ENCODE measurements at places on chromosomes 11 and 22.

DNA sequence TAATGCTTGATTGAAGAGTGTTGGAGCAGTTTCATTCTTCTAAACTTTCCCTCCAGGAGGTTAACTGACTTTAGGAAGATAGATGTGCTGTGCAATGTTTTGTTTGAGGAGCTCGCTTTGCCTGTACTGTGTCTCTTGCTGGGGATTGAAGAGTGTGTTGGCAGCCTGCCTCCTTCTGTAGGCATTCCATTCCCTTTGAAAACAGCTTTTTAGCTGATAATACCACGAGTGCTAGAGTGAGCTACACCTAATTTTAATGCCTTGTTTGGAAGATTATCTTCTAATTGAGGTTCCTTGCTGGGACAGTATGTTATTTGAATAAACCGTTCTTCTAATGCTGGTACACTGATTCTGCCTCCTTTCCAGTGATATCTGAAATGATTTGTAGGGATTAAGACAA is 7.2 kb downstream of the DDX10 start:
- DNase-seq: no peak
- no peak overlapping the region for H3K4me3 ChIP-seq
- no peaks in the 10 kb centered on the region for H3K27me3 ChIP-seq
- peaks cover 19% of the 10 kb centered on the region for H3K36me3 ChIP-seq
- H3K4me1 ChIP-seq: no peaks in the 10 kb centered on the region
- H3K27ac ChIP-seq: no peak overlapping the region

- H3K27ac ChIP-seq: no peak overlapping the region
- no peaks in the 10 kb centered on the region for H3K27me3 ChIP-seq
- peak; percentile 88 for DNase-seq
- no peaks in the 10 kb centered on the region for H3K36me3 ChIP-seq
- H3K4me1 ChIP-seq: no peaks in the 10 kb centered on the region
Measured at GRCh38 chr11:76919887-76920746, 59.4 kb downstream of the ACER3 start.

DNA sequence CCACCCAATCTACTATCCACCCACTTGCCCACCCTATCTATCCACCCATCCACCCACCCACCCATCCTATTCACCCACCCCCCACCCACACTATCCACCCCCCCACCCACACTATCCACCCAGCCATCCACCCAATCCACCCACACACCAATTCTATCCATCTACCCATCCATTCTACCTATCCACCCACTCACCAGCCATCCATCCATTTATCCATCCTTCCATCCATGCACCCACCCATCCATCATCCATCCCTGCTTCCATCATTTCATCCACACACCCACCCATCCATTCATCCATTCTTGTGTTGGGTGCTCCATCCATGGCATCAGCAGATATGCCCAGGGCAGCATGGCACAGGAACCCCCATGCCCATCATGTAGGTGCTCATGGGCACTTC is 1206.6 kb downstream of the BRD1 start:
- H3K4me3 ChIP-seq: no peak overlapping the region
- H3K4me1 ChIP-seq: no peaks in the 10 kb centered on the region
- H3K36me3 ChIP-seq: no peaks in the 10 kb centered on the region
- H3K27ac ChIP-seq: no peak overlapping the region
- DNase-seq: no peak

- no peaks in the 10 kb centered on the region for H3K27me3 ChIP-seq
- DNase-seq: no peak
- H3K4me1 ChIP-seq: no peaks in the 10 kb centered on the region
- H3K36me3 ChIP-seq: no peaks in the 10 kb centered on the region
- no peak overlapping the region for H3K4me3 ChIP-seq
- no peak overlapping the region for H3K27ac ChIP-seq
Measured at GRCh38 chr22:32874976-32875375, 73.5 kb downstream of the TIMP3 start.

DNA sequence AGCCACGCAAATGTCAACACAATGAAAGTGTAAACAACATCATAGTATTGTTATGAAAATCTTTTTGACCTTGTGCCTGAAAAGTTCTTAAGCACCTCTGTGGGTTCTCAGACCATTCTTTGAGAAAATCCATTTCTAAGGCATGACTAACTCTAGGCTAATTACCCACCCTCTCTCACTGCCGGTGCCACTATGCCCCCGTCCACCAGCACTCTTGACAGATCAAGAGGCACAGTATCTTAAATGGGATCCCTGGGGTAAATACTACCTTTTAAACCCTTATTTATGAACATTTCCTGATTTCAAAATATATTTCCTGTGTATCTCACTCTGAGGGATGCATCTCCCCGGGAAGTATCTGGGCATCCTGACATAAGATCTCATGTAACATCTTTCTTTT is 607.5 kb downstream of the METTL15 start:
- no peaks in the 10 kb centered on the region for H3K36me3 ChIP-seq
- H3K4me1 ChIP-seq: no peaks in the 10 kb centered on the region
- H3K27ac ChIP-seq: no peak overlapping the region
- H3K4me3 ChIP-seq: no peak overlapping the region
- DNase-seq: no peak

DNA sequence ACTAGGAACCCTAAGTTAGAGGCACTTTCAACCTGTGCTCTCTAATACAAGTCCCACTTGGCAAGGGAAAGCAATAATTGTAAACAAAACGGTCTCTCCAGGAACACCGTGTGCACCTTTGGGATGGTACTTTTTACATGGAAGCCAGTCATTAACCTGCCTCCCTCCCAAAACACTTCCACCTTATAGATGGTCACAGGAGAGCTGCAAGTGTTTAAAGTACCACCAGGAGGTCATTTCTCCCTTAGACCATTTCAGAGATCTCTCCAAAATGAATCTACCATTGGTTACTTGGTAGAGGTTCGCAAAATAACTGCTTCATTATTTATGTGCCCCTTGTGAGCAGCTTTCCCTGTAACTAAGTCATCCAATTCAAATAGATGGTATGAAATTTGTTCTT is 375.3 kb downstream of the DYNC2H1 start:
- no peak overlapping the region for H3K4me3 ChIP-seq
- no peaks in the 10 kb centered on the region for H3K27me3 ChIP-seq
- no peaks in the 10 kb centered on the region for H3K36me3 ChIP-seq
- H3K27ac ChIP-seq: no peak overlapping the region
- no peaks in the 10 kb centered on the region for H3K4me1 ChIP-seq

DNA sequence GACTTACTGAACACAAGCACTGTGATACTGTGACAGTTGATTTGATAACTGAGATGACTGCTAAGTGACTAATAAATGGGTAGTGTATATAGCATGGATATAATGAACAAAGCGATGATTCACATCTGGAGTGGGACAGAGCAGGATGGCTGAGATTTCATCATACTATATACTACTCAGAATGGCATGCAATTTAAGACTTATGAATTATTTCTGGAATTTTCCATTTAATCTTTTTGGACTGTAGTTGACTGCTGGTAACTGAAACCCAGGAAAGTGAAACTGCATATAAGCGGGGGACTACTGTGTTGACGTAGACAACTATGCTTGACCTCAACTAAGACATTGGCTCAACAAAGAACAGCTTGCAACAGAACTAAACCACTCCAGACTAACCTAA is 20.0 kb upstream of the NUCB2 start:
- H3K27me3 ChIP-seq: no peaks in the 10 kb centered on the region
- H3K4me1 ChIP-seq: no peaks in the 10 kb centered on the region
- no peak overlapping the region for H3K4me3 ChIP-seq
- no peak overlapping the region for H3K27ac ChIP-seq
- H3K36me3 ChIP-seq: no peaks in the 10 kb centered on the region
- no peak for DNase-seq

DNA sequence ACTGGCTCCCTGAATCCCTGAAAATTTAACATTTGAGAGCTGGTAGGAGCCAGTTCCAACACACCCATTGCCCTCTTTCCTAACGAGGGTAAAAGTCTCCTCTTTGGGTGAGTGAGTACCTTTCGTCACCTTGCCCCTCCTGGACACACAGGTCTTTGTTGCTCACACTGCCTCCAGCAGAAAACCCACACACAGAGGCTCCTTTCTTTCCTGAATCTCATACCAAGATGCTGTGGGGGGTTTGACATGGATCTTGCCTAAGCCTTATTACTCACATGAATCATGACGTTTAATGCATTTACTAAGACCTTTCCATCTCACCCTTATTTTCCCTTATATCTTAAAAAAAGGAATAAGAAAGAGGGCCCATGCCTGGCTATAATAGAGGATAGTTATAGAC is 53.0 kb downstream of the PARVA start:
- peak overlapping the region; percentile 92 for H3K27ac ChIP-seq
- DNase-seq: no peak

DNA sequence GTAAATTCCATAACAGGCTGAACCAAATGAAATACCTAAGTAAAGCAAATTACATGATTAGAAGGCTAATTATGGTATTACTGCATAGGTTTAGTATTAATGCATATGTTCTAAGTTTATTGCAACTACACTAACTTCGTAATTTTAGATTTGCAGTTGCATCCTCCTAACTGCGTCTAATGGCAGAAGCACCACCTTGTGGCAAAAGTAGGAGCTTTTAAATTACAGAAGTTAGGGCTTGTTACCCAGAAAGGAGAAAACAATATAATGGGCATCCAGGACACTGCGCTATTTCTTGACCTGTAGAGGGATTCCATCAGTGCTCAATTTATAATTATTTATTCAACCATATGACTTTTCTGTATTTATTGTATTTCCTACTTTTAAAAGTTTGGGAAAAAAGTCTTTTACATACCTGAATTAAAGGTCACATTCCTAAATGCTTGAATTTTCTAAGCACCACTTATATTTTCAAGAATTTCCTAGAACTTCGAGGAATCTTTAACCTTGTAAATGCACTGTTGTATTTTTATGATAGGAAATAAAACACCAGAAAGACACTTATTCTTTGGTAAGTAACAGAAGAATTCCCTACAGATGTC is 16.3 kb upstream of the GPR83 start:
- H3K36me3 ChIP-seq: peaks cover 13% of the 10 kb centered on the region
- no peaks in the 10 kb centered on the region for H3K27me3 ChIP-seq
- DNase-seq: no peak
- H3K4me1 ChIP-seq: no peaks in the 10 kb centered on the region
- H3K27ac ChIP-seq: no peak overlapping the region

GRCh38 chr11:89566972-89567371 is 75.8 kb upstream of the NOX4 start:
- no peaks in the 10 kb centered on the region for H3K36me3 ChIP-seq
- no peak overlapping the region for H3K27ac ChIP-seq
- no peak for DNase-seq
- no peaks in the 10 kb centered on the region for H3K4me1 ChIP-seq

DNA sequence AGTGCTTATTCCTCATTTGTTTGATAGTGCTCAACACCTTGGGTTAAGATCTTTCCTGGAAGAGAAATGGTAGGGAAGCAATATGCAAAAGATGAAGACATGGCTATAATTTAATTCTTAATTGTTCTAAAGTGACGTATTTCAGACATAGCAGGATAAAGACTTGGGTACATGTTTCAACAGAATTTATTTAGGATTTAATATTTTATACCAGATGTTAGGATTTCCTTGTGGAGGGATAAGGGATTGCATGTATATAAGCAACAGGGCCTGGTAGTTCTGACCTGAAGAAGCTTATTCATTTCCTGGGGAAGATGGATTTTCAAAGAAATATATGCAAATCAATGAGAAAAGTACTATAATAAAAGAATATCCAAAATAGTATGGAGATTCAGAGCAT is 163.8 kb downstream of the FAT3 start:
- no peak for DNase-seq
- no peaks in the 10 kb centered on the region for H3K4me1 ChIP-seq
- H3K27ac ChIP-seq: no peak overlapping the region
- H3K36me3 ChIP-seq: no peaks in the 10 kb centered on the region
- no peaks in the 10 kb centered on the region for H3K27me3 ChIP-seq

GRCh38 chr11:117089685-117090084 is 8.5 kb downstream of the SIK3 start:
- no peaks in the 10 kb centered on the region for H3K36me3 ChIP-seq
- peak overlapping the region; percentile 57 for H3K27ac ChIP-seq
- peaks cover 4% of the 10 kb centered on the region for H3K4me1 ChIP-seq
- DNase-seq: no peak

GRCh38 chr11:105489446-105489845 is 120.4 kb upstream of the GRIA4 start:
- H3K27me3 ChIP-seq: no peaks in the 10 kb centered on the region
- H3K36me3 ChIP-seq: no peaks in the 10 kb centered on the region
- no peak overlapping the region for H3K4me3 ChIP-seq
- no peak for DNase-seq
- H3K27ac ChIP-seq: no peak overlapping the region
- H3K4me1 ChIP-seq: no peaks in the 10 kb centered on the region

GRCh38 chr22:28813772-28814518 is 13.6 kb upstream of the XBP1 start:
- no peaks in the 10 kb centered on the region for H3K27me3 ChIP-seq
- no peaks in the 10 kb centered on the region for H3K36me3 ChIP-seq
- no peak overlapping the region for H3K4me3 ChIP-seq
- no peaks in the 10 kb centered on the region for H3K4me1 ChIP-seq
- DNase-seq: peak; percentile 15

GRCh38 chr22:50697667-50698506 is 25.3 kb downstream of the SHANK3 start:
- no peaks in the 10 kb centered on the region for H3K36me3 ChIP-seq
- H3K27me3 ChIP-seq: no peaks in the 10 kb centered on the region
- H3K4me1 ChIP-seq: no peaks in the 10 kb centered on the region
- no peak overlapping the region for H3K4me3 ChIP-seq

DNA sequence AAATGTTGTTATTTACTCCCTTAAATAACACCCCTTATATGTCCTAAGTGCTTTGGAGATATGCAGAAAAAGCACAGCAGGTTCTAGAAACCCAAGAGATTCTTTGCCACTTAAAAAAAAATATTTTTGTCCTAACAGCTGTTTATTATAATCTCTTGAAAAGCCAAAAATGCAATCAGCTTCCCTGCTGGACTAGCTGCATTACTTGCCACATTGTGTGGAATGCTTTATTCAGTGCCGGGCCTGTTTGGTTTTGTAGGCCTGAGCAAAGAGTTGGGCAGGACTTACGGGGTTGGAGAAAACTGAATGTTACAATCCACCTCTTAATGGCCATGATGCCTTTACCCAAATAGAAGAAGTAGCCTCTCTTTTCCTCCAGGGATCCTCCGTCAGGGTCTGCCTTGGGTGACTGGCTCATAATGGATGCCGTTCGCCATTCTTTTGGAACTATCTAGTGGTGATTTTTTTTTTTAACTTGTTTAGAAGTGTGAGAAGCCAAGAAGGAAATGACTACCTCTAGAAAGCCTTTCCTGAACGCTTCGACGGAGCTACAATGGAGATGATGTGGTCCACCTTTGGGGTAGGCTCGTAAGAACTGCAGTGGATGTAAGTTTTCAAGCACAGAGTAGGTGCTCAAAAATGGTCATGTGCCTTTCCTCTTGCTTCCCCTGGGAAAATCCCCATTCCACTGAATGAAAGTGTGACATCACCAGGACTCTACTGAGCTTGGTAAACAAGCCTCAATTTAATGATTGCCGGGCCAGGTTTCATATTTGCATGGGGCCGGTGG is 241.3 kb upstream of the NCAM1 start:
- no peaks in the 10 kb centered on the region for H3K4me1 ChIP-seq
- no peaks in the 10 kb centered on the region for H3K36me3 ChIP-seq
- no peak overlapping the region for H3K4me3 ChIP-seq
- no peaks in the 10 kb centered on the region for H3K27me3 ChIP-seq
- no peak for DNase-seq
